ENCODE measurements at places on chromosomes 2 and 18.

GRCh38 chr2:189916651-189917050 is 132.4 kb downstream of the PMS1 start:
- no peak for DNase-seq

DNA sequence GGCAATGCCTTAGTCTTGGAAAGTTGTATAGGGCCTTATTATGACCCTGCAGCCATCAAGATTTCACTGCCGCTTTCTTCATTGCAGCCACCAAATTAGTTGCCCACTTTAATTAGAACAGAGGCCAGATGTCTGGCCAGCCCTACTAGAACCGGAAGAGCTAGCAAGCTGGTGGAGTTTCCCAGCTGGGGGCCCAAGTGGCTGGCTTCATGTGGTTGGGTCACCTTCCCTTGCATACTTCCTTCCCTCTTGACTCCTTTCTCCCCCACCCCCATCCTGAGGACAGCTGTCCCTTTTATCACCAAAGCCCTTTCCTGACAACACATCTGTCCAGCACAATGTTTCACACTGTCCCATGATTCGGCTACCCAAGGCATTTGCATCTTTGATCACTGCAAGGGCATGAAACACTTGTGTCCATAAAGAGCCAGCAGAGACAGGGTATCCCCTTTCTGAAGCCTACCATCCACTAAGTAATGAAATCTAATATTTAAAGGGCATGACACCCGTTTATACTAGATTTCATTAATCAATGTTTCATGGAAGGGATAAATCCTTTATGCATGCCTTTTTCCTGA is 187.2 kb downstream of the BCL11A start:
- no peak for DNase-seq

- DNase-seq = no peak
These were observed 652.9 kb upstream of the ID2 start for GRCh38 chr2:8028981-8029380.

DNA sequence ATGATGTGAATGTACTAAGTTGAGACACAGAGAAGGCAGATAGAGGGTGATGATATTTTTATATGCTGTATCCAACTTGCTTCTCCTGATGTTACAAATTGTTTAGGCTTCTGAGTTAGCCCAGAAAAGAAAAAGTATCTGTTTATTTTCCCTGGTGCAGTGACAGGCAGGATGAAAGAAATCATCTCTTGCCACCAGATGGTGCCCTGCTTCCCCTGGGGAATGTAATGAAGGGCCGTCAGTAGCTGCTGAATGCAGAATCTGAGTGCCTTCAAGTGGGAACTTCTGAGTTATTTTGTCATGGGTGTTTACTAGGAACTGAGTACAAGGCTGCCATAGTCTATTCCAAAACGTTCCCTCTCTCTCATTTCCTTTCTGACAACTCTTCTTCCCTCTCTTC is 525.6 kb downstream of the MBD2 start:
- peak; percentile 30 for DNase-seq

DNA sequence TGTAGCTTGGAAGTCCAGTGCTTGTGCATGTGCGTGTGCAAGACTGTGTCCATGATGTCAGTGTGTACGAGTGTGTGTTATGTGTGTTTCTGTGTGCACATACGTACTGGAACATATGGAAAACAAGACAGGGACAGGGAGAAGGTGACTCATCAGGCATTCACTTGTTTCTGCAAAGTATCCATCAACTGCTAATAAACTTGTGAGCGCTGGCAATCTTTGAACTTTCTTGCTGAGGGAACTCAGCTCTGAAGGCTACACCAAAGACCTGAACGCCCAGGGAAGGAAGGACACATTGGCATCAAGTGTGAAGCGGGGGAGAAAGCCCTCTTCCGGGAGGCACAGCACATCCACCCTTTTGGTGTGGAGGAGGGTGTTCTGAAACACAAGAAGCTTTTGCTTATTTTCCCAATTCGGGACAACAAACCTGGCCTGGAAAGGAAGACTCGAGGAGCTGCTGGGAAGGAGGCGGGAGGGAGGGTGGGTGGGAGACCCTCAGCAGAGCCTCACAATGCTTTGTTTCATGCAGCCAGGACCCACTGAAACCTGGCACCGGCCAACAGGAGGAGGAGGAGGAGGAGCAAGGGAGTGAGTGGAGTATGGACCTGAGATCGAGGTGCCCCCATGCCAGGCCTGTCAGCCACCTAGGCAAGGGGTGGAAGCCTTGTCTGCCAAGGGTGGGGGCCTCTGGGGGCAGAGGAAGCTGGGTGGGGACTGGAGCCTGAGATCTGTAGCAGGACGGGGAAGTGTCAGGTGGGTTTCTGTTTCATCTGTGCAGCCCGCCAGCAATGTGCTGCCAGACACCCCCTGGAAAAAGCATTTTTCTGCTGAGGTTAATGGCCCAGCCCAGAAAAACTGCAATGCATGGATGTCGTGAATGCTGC is 26.8 kb downstream of the SMAD7 start:
- peak; percentile 75 for DNase-seq

GRCh38 chr18:52353589-52353988 is 13.6 kb downstream of the DCC start:
- no peak for DNase-seq

GRCh38 chr2:184178229-184178628 is 420.1 kb upstream of the ZNF804A start:
- DNase-seq = no peak

DNA sequence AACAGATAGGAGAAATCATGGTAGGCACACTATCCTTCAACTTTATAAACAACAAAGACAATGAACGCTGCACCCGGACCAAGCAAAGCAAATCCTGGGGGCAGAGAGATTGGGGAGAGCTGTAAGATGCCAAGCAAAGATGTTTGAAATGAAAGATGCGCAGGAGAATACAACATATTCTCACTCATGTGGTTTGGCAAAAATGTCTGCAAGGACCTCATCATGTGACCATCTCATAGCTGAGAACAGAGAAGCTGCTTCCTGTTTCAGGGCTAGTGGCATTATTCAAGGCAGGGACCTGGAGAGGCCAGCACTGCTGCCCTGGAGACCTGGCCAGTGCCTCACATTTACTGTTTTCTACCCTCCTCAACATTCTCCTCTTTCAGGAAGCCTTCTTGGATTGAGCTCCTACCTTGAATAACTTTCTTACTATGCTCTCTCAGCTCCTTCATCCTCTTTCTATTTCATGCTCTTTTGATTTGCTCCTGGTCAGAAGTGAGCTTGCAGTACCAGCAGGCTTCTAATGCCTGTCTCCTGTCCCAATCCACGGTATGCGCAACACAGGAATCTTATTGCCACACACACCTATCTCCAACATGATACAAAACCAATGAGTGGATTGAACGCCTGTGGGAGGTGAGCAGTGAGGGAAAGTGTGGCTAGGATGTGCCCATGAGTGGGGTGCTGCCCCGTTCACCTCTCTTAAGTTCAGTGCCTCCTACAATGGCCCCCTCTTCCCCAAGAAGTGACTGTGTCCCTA is 133.0 kb downstream of the CELF4 start:
- DNase-seq = no peak

DNA sequence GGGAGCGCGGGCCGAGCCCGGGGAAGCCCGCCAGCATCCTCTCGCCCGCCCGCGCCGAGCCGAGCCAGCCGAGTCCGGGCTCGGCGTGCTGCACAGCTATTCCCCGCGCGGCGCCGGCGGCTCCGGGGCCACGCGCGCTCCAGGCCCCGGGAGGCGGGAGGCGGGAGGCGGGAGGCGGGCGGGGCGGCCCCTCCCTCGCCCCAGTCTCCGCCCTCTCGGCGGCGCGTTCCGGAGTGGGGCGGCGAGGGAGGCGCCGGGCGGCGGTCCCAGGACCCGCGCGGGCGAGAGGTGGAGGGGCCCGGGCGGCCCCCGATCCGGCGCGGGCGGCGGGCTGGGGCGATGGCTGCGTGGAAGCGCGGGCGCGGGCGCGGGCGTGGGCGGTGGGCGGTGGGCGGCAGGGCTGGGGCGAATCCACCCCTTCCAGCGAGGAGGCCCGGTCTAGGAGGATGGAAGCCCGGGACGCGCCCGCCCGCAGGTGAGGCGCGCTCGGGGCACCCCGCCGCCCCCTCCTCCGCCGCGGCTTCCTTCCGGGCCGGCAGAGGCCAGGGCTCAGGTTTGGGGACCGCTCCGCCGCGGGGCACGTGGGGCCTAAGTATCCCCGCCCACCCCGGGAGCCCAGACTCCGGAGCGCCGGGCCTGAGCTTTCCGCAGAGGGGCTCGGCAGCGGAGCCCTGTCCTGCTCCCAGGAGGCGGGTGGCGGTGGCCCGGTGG is at the start of gene ADCY3:
TSS of gene ADCY3 (minus strand) at position 140 of the 711 bp plus-strand sequence. CDS start 1,250 bp downstream, outside the sequence.
- peak; percentile 87 for DNase-seq

- DNase-seq = peak; percentile 32
These were observed 1367.2 kb upstream of the CELF4 start for GRCh38 chr18:38932752-38933151.

DNA sequence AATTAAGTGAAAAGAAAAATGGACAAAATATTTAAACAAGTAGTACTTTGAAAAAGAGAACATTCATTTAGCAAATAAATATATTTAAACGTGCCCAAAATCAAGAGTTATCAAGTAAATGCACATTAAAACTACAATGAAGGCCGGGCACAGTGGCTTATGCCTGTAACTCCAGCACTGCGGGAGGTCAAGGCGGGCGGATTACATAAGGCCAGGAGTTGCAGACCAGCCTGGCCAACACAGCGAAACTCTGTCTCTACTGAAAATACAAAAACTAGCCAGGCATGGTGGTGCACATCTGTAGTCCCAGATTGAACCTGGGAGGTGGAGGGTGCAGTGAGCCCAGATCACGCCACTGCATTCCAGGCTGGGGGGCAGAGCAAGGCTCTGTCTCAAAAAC is 9.8 kb downstream of the STAM2 start:
- DNase-seq = no peak

DNA sequence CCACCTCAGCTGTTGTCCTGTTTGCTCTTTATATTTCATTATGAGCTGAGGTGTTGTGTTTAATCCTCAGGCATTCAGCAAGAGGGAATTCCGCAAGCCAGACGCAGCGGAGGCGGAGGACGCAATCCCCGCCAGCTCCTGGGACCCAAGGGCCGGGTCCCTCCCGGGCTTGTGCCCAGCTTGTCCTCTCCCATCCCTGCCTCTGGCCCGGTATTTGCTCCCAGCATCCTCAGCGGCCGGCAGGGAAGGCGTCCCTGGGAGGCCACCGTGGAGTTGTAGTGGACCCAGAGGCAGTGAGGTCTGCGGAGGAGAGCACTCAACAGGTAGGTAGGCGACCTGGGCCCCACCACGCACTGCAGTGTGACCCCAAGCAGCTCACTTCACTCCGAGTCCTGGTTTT is 42.5 kb upstream of the FOSL2 start:
- DNase-seq = no peak

- DNase-seq = no peak
These were observed 98.7 kb downstream of the COPS8 start for GRCh38 chr2:237184192-237184918.

DNA sequence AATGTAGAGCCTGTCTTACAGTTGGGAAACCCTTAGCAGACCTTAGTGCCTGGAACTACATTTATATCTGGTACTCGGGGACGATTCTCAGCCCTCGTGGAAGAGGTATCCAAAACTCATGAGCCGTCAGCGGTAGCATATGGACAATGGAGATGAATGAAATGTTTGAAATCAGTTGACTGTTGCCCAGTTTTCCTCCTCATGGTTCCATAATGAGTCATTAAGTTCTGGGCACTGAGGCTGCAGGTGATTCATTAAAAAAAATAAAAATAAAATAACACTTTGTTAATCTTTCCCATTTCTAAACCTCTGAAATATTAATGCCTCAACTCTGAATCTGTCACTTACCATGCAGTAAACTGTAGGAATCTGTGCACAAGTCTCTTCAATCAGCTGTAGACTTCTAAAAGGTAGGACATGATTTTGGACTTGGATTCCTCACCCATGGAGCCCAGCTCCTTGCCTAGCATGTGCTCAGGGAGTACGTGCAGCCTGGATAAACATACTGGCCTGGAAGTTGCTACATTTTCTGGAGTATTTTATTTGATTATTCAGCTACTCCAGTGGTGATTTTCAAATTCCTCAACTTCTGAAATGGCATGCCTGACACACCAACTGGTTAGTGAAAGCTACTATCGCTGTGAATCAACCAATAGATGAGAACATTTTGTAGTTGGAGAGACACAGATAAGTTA is 979.2 kb downstream of the CNTNAP5 start:
- DNase-seq = no peak

DNA sequence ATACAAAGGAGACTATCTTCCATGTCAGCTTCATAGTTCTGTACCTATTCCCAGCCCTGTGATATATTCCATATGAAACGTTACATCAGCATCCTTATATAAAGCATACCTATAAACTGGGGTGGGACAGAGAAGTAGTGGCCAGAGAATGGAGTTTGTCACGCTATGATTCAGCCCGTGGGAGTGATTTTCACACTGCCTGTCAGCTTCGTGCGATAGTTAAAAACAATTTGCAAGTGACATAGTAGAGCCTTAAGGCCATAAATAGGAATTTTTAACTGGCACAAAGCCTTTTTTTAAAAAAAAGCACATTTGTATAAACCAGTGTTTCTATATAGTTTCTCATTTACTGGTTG is 30.2 kb downstream of the PKP4 start:
- DNase-seq = no peak

GRCh38 chr2:155021618-155022017 is 323.1 kb downstream of the KCNJ3 start:
- DNase-seq = no peak

DNA sequence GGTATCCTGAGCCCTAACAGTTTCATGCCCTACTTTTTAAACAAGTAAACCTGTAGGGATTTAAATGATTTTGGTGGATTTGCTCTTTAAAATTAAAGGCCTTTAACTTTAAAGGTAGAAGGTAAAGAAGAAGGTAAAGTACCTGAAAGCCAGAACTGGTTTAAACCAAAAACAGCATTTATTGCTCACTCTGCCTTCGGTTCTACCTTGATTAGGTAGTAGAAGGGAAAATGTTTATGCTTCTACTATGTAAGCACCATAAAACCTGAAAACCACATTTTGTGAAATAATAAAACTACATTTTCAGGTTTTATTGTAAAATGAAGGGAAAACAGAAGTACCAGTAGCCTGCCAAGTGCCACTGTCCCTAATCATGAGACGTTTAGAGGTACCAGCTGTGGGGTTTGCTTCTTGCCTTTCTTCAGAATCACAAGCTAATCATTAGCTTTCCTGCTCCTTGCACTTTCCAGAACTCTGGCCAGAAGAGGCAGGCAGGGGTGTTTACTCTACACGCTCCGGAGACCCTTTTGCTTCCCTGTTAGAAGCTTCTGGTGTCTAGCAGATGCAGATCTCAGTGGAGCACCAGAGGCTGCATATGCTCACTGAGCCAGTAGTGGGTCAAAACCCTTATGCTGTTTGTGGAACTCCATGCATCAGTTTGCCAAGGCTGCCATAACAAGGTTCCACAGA is 33.3 kb downstream of the RPIA start:
- no peak for DNase-seq
